ENCODE measurements at places on chromosomes 3 and 15.

DNA sequence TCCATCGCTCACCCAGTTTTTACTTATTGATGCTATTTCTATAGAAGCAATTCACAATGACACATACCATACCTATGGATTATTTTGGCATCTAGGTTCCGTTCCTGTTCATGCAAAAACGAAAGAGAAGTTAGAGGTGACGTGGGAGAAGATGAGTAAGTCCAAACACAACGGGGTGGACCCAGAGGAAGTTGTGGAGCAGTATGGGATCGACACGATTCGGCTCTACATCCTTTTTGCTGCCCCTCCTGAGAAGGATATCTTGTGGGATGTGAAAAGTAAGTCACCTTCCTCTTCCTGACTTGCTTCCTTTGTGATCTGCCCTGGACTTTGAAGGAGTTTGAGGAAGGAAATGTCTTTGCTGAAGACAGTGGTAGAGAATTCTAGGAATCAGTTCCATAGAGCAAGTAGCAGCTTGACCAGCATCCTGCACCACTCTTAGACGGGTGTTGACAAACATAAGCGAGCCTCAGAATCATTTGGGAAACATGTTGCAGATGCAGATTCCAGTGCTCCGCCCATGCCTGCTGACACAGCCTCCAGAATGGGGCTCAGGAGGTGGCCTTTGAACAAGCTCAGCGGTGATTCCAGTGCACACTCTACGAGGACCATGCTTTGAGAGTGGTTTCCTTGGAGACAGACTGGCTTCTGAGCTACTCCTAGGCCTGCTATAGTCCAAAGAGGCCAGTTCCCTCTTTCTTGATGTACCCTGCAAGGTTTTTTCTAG lies 78.4 kb upstream of the LIMD1 start:
- no peak for DNase-seq

- DNase-seq = no peak
These were observed 428.1 kb downstream of the ROBO2 start for GRCh38 chr3:77467702-77468625.

DNA sequence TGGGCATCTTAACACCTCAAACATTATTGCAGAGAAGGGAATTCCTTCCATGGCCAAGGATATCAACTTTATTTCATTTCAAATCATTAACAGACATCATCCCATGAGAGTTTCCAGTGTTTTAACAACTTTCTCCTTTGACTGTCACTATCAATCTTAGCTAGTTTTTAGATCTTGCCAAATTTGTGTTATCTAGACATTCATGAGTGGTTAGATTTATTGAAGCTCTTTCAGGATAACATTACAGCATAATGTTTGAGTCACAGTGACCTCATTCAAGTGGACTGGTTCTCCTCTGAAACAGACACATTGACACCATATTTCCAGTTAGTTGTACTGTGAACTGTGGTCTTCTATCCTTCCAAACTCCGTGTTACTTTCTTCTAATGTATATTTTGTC lies 8.6 kb upstream of the TNFAIP8L3 start:
- no peak for DNase-seq

- no peak for DNase-seq
These were observed 12.9 kb downstream of the UBAP1L start for GRCh38 chr15:65101891-65102708.

- no peak for DNase-seq
These were observed 222.7 kb downstream of the MTHFS start for GRCh38 chr15:79674124-79674465.

GRCh38 chr3:42351207-42351606 lies 59.2 kb downstream of the LYZL4 start:
- DNase-seq = no peak

DNA sequence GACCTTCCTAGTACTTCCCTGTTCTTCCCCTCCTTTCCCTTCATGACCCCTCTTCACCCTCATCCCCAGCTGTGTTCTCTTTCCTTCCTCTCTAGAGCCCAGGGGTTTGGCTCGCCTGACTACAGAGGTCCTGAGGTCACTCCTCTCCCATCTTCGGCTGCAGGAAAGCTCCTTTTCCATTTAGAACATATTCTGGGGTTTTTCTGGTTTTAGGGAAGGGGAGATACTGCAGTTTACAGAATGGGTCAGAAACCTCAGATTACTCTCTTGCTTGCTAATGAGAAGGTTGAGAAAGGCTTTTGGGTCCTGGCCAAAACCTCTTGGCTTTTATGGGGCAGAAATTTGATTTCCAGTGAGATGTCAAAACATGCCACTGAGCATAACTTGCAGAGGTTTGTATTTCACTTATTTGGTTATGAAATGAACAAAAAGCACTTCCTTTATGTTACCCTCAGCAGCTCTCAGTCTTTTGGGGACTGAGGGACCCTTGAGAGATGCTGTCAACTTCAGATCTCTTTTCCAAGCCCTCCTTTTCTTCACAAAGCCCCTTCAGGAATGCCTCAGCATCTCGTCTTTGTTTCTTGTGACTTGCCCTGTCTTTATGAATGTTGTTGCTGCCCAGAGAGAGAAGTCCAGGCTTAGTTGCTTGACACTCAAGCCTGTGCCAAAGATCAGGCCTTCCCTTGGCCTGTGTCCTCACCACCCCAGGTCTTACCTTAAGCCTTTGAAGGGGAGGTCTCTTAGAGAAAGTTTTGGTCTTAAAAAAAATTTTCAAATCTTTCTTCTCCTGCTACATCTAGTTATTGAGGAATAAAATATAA lies 121.7 kb upstream of the TPM1 start:
- no peak for DNase-seq

DNA sequence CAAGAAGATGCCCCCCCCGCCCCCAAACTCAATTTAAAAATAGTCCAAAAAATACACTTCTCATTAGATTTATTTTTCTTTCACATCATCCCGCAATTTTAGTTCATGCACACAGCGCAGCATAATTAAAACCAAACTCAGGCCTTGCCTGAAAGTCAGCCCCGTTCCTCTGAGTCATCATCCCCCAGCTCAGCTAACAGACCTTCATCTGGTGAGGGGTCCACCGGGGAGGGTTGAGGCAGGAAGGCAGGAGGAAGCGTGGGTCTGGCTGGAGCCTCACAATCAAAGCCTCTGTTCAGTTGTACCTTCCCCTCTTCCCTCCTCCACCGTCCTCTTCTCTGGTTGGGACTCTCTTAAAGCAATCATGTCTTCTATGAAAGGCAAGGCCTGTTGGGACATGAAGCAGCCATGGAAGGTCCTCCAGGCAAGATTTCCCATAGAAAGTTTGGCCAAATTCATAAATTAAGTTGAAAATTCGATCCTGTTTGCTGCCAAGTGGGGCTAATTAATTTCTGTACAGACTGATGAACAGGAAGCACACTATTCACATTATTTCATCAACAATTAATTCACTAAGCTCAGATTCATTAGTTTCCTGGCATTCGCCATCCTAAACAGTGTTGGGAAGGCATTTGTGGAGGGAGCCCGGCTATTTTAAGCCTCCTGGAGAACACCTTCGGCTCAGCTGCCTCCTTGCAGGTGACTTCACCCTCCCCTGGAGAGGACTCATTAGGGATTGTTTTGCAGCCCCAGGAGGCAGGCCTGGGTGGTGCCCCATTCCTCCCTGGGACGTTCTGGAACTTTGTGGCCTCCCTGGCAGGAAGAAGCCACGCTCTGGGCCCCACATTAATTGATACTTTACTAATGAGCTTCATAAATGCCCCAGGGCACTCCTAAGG lies 72.3 kb upstream of the BNC1 start:
- DNase-seq = no peak

DNA sequence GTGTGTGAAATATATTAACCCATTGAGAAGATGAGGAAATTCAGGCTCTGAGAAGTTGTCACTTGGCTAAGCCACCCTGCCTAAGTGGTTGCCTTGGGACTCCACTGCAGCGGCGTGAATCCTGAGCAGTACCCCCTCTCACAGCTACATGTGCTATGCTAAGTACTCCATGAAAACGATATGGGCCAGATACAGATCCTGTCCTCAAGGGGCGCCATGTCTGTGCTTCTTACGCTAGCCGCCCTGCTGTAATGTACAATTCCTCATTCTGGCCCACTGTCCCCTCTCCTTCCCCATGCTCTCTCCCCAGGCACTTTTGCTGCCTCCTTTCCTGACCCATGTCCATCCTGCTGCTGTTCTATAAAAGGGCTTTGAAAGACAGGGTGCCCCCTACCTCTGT lies 140.3 kb downstream of the FEZF2 start:
- no peak for DNase-seq

DNA sequence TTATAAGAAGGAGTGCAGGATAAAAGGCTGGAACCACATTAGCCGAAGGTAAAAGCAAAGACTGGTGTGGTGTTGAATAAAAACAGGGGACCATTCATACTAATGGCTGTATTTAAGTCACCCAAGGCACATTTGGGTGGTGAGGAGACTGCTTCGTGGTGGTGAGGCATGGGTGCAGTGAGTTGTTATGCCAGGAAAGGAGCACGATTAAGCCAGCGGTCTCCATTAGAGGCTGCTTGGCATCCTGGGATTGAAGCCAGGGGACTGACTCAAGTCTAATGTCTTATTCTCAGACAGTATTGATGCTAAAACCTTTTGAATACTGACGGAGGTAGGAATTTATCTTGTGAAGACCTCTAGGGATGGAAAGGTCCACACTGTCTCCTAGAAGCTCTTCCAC lies 21.9 kb downstream of the FEM1B start:
- DNase-seq = no peak

DNA sequence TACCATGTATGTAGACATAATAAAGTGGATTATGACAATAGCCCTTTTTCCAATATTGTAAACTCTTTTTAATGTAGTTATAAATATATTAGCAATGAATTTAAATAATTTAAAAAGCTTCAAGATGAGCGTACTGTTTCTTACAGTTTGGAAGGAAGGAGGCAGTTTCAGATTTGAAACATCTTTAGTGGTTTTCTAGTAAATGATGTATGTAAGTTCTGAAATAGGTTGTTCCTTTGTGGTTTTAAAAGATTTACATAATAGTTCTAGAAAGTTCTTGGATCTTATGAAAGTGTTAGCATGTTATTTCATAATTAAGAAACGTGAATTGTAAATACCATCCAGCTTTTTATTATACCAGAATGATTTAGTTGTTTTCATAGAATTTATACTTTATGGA lies 16.0 kb downstream of the DNAJC19 start:
- DNase-seq = no peak

- no peak for DNase-seq
These were observed 237.0 kb upstream of the LRTM1 start for GRCh38 chr3:55164876-55165275.

DNA sequence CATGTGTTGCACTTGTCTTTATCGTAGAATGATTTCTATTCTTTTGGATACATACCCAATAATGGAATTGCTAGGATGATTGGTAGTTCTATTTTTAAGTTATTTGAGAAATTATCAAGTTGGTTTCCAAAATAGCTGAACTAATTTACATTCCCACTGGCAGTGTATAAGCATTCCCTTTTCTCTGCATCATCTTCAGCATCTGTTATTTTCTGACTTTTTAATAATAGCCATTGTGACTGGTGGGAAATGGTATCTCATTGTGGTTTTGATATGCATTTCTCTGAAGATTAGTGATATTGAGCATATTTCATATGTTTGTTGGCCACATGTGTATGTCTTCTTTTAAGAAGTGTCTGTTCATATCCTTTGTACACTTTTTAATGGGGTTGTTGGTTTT lies 81.7 kb upstream of the NUDT16 start:
- no peak for DNase-seq
